ENCODE measurements at places on chromosomes 4 and X. TPM values are rescaled to one million over a fixed set of nuclear protein-coding genes. Genes with fewer than 3 reads are reported as not detected.

Gene RNF128
- total RNA-seq = 0.90 TPM

DNA sequence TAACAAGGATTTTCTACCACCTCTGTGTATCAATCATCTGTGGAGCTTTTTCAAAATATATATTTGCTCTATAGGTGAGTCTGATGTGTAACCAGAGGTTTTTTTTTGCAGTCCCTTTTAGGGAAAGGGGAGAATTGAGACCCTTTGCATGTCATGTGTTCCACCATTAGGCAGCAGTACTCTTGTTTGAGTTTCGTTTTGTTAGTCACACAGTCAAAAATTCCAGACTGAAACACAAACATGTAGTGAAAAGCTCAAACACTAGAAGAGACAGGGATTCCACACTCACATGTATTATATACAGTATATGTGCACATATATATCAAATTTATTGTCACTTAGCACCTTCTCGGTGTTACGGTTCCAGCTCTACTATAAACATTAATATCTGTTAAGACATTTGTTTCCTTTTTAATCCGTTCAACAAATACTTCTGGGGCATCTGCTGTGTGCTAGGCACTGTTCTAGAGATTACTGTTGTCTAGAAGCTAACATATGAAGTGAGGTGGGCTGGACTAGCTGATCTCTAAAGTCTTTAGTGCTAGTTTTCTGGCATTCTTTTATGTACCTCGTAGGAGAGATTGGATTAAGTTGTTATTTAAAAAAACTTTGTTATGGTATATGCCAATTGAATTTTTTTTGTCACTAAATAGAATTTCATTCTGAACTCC is 5.5 kb downstream of the USP9X start:
- no peak overlapping the region for H3K4me3 ChIP-seq
- H3K36me3 ChIP-seq = no peaks in the 10 kb centered on the region
- H3K27ac ChIP-seq = peak overlapping the region; percentile 4
- H3K27me3 ChIP-seq = no peaks in the 10 kb centered on the region
- H3K4me1 ChIP-seq = peaks cover 61% of the 10 kb centered on the region

DNA sequence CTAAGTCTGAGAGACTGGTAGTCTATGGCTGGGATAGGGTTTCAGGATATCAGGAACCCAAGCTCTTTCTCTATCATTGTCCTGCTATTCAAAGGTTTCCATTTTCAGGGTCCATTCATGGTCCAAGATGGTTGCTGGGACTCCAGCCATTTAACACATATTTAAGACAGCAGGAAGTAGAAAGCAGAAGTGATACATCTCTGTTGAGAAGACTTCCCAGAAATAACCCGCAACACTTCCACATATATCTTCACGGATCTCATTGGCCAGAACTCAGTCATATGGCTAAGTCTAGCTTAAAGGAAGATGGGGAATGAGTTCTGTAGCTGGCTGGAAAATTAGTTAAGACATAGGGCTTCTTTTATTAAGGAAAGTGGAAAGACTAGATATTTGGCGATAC is 23.8 kb downstream of the CTSO start:
- no peak for DNase-seq
- no peak overlapping the region for H3K4me3 ChIP-seq
- H3K36me3 ChIP-seq = no peaks in the 10 kb centered on the region
- H3K27me3 ChIP-seq = no peaks in the 10 kb centered on the region
- no peak overlapping the region for H3K27ac ChIP-seq

- no peak overlapping the region for H3K27ac ChIP-seq
- H3K36me3 ChIP-seq = no peaks in the 10 kb centered on the region
- H3K4me3 ChIP-seq = no peak overlapping the region
- DNase-seq = no peak
- H3K4me1 ChIP-seq = no peaks in the 10 kb centered on the region
Observed at GRCh38 chrX:22433292-22434070, 160.8 kb downstream of the CBLL2 start.

Gene USP27X
- total RNA-seq = 3.1 TPM

DNA sequence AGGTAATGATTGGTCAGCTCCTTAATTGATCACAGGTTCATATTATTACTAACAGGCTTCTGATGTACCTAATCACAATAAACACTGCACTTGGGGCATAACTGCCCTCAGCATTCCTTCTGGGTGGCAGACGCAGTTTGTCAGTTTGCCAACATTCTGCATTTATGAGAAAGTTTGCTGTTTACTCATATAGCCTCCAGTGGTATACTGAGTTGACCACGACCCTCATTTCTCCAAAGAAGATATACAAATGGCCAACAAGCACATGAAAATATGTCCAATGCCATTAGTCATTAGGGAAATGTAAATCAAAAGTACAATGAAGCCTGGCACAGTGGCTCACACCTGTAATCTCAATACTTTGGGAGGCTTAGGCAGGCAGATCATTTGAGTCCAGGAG is 26.3 kb downstream of the EFHC2 start:
- no peaks in the 10 kb centered on the region for H3K36me3 ChIP-seq
- H3K4me1 ChIP-seq = no peaks in the 10 kb centered on the region
- H3K27me3 ChIP-seq = no peaks in the 10 kb centered on the region
- H3K27ac ChIP-seq = no peak overlapping the region

Measured in tibial nerve (tissue), 4 donors.